Left ventricle myocardium inferior (tissue), 1 donor: ENCODE measurements at places on chromosomes 11 and 22.

- DNase-seq, result peak; percentile 15
Measured at GRCh38 chr11:2740275-2740940, 40.6 kb upstream of the KCNQ1OT1 start.

DNA sequence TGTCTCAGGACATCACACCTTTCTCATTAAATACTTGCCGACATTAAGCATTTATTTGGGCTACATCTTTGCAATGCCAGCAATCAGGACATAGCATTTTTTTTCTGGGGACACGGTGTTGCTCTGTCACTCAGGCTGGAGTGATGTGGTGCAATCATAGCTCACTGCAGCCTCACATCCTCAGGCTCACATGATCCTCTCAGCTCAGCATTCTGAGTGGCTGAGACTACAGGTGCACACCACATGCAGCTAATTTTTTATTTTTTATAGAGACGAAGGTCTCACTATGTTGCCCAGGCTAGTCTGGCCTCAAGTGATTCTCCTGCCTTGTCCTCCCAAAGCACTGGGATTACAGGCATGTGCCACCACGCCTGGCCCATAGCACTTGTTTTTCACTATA lies 21.6 kb downstream of the OR9G1 start:
- DNase-seq, result no peak

DNA sequence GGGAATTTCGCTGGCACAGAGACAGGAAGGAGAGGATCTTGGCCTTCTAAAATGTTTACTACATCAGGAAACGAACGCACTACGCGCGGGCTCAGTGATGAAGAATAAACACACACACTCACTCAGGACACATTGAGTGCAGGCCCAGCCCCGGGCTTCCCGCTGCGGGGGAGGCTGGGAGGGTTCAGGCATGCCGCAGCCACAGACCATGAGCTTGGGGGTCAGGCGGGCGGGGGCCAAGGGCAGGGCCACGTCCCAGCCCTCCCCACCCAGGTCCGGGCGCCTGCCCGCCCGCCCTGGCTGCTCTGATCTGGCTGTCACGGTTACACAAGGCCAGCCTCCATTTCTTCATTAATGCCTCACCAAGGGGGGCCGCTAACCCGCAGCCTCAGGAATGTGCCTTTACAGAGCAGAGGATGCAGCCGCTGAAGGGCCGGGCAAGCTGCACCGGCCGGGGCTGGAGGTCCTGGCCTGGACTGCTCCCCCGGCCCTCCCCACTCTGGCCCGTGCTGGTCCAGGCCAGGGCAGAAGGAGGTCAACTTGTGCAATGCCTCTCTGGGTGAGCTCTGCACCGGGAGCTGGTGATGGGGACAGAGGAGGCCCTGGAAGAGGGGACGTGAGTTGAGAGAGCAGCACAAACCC lies 41.7 kb downstream of the IGF2 start:
- DNase-seq, result peak; percentile 65

DNA sequence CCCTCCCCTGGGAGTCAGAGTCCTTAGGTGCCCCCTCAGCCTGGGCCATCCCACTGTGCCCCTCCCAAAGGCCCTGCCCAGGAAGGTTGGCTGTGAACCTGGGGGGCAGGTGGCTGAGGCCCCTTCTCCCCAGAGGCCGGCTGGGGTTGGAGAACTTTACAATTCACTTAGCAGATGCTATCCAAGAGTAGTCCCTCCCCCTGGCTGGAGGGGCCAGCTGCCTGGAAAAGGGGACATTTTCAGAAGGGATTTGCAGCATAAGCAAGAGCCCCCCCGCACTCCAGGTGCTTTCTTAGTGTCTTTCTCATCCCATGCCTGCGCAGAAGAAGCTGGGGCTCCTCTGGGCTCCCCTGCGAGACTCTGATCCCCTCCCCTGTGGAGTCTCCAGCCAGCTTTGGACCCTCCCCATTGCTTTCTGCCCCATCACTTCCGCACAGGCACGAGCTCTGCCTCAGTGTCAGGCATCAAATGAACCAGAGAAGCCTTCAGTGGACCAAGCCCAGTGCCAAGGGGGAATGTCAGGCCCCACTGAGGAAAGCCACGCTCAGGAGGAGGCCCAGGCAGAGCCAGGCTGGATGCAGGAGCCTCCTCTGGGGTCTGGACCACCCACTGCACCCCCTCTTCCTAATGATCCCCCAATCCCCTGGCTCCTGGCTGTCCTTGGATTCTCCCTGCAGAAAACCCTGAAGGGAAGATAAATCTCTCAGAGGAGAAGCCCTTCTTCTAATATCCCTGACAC lies 3.7 kb downstream of the SSTR3 start:
- DNase-seq, result no peak

DNA sequence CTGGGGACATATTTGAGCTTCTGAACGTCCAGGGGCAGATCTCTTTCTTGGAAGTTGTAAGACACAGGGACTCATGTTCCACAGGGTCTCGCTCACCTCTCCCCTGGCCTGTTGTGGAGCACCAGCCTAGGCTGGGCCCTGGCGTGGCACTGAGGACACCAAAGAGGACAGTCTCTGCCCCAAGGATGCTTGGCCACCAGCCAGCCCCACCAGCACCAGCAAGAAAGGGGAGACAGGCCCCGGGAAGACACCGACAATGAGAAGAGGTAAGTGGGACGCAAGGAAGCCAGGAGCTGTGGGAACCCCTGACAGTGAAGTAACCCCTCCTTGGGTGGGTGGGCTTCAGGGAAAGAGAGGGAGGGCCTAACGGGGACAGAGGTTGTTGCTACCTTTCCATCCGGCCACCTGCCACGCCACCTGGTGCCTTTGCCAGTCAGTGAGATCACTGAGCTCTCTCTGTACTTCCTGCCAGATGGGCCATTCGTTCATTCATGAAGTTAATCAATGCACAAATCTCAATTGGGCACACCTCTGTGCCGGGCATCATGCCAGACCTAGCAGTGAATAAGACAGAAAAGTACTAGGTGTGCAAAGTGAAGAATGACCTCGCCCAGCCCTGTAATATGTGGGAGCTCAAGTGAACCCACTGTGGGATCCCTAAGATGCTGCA lies 11.1 kb downstream of the APOL5 start:
- no peak for DNase-seq

DNA sequence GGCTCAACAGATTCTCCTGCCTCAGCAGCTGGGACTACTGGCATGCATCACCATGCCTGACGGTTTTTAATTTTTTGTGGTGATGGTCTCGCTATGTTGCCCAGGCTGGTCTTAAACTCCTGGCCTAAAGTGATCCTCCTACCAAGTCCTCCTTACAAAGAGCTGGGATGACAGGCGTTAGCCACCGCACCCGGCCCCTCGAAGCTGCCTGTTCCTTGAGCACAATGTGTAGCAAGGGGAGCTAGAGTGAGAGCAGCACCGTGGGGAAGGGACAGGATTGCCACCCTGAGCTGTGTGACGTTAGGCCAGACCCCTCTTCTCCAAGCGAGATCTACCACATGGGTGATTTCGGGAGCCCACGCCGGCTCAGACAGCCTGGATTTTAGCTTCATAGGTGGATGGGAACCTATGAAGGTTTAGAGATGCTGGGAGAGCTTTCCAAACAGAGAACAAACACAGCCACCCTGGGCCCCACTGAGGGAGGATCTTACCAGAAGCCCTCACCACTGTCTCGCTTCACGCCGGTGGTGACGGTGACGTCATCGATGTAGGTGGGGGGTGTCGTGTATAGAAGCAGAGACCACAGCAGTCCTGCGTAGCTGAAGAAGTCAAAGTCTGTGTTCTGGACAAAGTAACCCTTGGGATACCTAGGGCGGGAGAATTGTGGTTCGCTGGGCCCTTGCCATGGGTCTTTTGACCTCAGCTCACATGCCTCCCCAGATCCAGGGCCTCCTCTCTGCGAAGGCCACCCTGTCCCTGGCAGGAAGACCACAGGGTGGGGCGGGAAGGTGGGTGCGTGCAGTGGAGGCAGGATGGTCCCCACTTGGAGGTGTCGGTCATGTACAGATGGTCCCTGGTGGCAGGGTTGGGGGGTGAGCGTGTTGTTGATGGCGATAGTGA lies 23.1 kb downstream of the RGL4 start:
- no peak for DNase-seq

DNA sequence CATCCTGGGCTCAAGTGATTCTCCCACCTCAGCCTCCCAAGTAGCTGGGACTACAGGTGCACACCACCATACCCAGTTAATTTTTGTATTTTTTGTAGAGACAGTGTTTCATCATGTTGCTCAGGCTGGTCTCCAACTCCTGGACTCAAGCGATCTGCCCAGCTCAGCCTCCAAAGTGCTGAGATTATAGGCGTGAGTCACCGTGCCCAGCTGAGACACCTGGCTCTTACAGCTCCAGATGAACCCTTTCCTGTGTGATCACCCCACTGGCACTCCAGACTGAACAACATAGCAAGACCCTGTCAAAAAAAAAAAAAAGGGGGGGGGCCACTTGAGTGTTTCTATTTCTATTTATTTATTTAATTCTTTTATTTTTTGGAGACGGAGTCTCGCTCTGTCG lies 1.0 kb upstream of the ADSL start:
- DNase-seq, result no peak

GRCh38 chr11:36450110-36450572 lies 59.9 kb downstream of the TRAF6 start:
- DNase-seq, result no peak

DNA sequence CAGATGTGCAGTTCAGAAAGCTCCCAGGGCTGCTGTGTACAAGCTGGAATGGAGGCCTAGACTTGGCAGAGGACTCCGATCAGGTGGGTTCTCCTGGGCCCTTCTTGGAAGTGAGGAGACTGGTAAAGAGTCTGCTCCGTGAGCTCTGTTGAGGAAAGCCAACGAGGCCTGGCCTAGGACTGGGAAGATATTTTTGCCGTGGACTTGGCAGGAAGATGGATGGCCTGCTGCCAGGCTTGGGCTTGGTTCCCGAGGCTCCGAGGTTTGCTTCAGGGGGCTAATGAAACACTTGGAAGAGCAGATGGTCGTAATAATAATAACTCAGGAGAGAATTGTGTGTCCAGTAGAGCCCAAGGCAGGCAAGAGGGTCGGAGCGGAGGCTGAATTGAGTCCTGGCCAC lies 3.9 kb downstream of the GALR3 start:
- peak; percentile 63 for DNase-seq

GRCh38 chr22:23182309-23183060 lies 2.2 kb downstream of the BCR start:
- DNase-seq, result no peak

- DNase-seq, result no peak
Measured at GRCh38 chr11:75100314-75100713, 3.6 kb upstream of the OR2AT4 start.

- DNase-seq, result no peak
Measured at GRCh38 chr11:7435176-7435575, 50.1 kb upstream of the OLFML1 start.

DNA sequence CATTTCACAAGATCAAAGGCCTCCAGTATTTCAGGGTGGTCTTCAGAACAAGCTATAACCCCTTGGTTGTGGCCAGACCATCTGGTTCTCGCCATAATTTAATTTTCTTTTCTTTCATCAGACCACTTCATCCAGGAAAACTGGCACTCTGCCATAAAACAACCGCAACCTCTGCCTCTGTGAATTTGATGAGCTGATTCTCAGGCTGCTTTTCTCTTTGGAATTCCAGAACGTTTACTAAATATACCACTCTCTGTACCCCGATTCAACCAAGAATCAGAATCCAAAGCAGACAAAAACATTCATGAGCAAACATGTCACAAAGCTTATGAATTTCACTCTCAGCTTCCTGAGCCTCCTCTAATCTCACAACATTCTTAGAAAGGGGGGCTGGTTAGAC lies 331.8 kb upstream of the SYN3 start:
- no peak for DNase-seq

GRCh38 chr11:65640483-65641296 lies 2.8 kb downstream of the SIPA1 start:
- DNase-seq, result peak; percentile 64

- no peak for DNase-seq
Measured at GRCh38 chr22:44890416-44891292, 119.2 kb downstream of the PHF21B start.

DNA sequence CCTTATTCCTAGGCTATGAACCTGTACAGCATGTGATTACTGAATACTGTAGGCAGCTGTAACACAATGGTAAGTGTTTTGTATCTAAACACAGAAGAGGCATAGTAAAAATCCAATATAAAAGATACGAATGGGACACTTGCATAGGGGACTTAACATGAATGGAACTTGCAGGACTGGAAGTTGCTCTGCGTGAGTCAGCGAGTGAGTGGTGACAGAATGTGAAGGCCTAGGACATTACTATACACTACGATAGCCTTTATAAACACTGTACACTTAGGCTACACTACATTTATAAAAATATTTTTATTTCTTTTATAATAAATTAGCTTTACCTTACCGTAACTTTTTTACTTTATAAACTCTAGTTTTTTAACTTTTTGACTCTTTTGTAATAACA lies 81.1 kb downstream of the PGR start:
- no peak for DNase-seq

GRCh38 chr11:36123336-36124101 lies 165.7 kb downstream of the COMMD9 start:
- no peak for DNase-seq

- DNase-seq, result no peak
Measured at GRCh38 chr11:210122-210802, 2.8 kb downstream of the RIC8A start.

DNA sequence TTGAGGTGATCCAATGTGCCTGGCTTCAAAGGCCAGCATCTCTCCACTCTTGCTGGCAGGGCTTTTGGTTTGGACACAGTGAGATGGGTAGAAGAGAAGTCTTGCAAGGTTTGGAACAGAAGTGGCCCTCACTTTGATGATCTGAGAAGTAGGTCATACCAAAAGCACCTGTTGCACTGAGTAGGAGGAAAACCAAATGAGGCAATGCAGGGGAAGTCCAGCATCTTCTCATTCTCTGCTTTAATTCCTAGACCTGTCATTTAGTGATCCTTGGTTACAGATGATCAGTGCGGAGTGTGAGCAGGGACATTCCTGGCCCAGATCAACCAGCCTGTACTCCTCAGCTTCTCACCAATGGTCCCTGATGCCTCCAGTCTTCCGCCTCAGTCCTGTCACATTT lies 990.5 kb downstream of the OPCML start:
- DNase-seq, result no peak
